Prostate gland (tissue), 2 donors: ENCODE measurements at places on chromosomes 13 and 19. TPM values are rescaled to one million over a fixed set of nuclear protein-coding genes. Genes with fewer than 3 reads are reported as not detected.
A peak's percentile ranks its signal among the peaks of the same experiment; 100 is the strongest.

The ARHGEF1 gene
- total RNA-seq, result 65.6 TPM

GRCh38 chr19:35650581-35650980 is 2.5 kb downstream of the COX6B1 start:
- no peaks in the 10 kb centered on the region for H3K27me3 ChIP-seq
- H3K4me1 ChIP-seq, result no peaks in the 10 kb centered on the region
- no peaks in the 10 kb centered on the region for H3K36me3 ChIP-seq
- H3K4me3 ChIP-seq, result no peak overlapping the region

- no peak overlapping the region for H3K27ac ChIP-seq
- H3K4me3 ChIP-seq, result no peak overlapping the region
- no peaks in the 10 kb centered on the region for H3K36me3 ChIP-seq
- H3K4me1 ChIP-seq, result no peaks in the 10 kb centered on the region
Measured at GRCh38 chr19:28878862-28879566, 333.9 kb downstream of the UQCRFS1 start.

GRCh38 chr13:51697855-51698254 is 106.1 kb downstream of the DHRS12 start:
- DNase-seq, result no peak
- H3K27ac ChIP-seq, result no peak overlapping the region
- H3K4me1 ChIP-seq, result no peaks in the 10 kb centered on the region
- H3K27me3 ChIP-seq, result no peaks in the 10 kb centered on the region

GRCh38 chr13:98390086-98390715 is 186.7 kb downstream of the STK24 start:
- H3K36me3 ChIP-seq, result no peaks in the 10 kb centered on the region
- H3K27me3 ChIP-seq, result no peaks in the 10 kb centered on the region
- H3K4me1 ChIP-seq, result no peaks in the 10 kb centered on the region
- H3K27ac ChIP-seq, result no peak overlapping the region
- DNase-seq, result no peak
- H3K4me3 ChIP-seq, result no peak overlapping the region

DNA sequence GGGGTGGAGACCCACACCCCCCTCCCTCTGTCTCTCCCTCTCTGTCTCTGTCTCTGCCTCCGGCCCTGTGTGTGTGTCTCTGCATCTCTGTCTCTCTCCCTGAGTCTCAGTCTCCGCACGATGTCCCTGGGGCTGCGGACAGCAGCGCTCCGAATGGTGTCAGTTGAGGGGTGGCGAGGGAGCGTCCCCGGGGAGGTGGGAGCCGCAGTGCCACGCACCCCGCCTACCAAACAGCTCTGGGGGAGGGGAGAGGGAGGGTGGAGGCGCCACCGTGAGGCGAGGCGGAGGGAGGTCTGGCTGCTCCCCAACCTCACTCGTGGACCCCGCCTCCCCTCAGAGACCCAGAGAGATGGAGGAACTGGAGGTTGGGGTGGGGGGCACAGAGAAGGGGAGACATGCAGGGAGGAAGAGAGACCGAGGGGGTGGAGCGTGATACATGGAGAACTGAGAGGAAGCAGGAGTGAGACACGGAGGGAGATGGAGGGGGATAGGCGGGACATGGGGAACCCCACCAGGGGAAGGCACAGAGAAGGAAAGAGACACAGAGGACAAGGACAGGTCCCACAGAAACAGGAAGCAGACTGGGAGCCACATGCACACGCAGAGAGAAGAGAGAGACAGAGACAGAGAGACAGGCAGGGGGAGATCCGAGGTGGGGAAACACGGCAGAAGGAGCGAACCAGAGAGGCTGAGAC is 7.2 kb downstream of the ERFL start:
- no peaks in the 10 kb centered on the region for H3K36me3 ChIP-seq
- H3K27me3 ChIP-seq, result peaks cover 9% of the 10 kb centered on the region
- no peak overlapping the region for H3K27ac ChIP-seq
- no peaks in the 10 kb centered on the region for H3K4me1 ChIP-seq
- no peak overlapping the region for H3K4me3 ChIP-seq

DNA sequence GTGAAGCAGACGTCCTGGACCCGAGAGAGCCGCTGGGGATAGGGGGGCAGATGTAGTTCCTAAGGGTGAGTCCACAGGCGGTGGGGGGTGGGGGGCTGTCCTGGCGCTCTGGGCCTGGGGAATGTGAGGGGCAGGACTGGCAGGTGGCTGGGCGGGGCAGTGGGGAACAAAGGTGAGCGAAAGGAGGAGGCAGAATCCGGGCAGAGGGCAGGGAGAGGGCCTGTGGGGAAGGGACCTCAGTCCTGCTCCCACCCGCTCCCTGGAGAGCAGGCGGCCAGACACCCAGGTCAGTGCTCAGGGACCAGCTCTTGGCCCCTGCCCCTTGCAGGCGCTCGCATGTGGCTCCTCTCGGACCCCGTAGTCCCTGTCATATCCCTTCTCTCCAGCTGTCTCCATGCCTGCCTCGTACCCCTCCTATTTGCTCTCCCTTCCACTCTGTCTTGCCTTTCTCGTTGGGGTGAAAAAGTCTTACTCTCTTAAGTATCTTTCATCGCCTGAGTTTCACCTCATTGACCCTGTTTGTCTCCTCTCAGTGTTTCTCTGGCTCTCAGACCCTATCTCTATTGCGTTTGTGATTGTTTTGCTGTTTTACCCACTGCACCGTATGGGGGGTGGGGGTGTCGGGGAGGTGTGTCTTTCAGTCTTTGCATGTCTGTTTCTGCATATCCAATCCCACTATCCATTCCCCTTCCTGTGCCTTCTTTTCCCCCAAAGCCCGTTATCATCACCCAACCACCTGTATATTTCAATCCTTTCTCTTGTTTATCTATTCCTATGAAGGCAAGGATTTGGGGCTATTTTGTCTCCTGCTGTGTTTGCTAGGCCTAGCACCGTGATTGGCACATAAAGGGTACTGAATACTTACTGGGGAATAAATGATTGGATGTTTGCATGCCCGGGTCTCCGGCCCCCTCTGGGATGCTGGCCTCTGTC is 5.8 kb downstream of the SPHK2 start:
- no peaks in the 10 kb centered on the region for H3K27me3 ChIP-seq
- peaks cover 2% of the 10 kb centered on the region for H3K4me1 ChIP-seq
- H3K27ac ChIP-seq, result peak overlapping the region; percentile 71
- DNase-seq, result no peak

DNA sequence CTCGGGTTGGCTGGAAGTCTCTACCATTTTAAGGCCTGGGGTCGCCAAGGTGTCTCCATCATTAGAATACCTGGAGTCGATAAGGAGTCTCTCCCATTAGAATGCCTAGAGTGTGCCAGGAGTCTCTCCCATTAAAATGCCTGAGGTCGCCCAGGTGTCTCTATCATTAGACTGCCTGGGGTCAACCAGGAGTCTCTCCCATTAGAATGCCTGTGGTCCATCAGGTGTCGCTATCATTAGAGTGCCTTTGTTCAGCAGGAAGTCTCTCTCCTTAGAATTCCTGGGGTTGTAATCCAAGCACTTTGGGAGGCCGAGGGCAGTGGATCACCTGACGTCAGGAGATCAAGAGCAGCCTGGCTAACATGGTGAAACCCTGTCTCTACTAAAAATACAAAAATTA is 1533.0 kb downstream of the UQCRFS1 start:
- no peaks in the 10 kb centered on the region for H3K27me3 ChIP-seq
- no peak overlapping the region for H3K4me3 ChIP-seq
- no peaks in the 10 kb centered on the region for H3K36me3 ChIP-seq
- H3K27ac ChIP-seq, result no peak overlapping the region
- no peaks in the 10 kb centered on the region for H3K4me1 ChIP-seq
